ENCODE measurements at places on chromosomes 5 and 9.

DNA sequence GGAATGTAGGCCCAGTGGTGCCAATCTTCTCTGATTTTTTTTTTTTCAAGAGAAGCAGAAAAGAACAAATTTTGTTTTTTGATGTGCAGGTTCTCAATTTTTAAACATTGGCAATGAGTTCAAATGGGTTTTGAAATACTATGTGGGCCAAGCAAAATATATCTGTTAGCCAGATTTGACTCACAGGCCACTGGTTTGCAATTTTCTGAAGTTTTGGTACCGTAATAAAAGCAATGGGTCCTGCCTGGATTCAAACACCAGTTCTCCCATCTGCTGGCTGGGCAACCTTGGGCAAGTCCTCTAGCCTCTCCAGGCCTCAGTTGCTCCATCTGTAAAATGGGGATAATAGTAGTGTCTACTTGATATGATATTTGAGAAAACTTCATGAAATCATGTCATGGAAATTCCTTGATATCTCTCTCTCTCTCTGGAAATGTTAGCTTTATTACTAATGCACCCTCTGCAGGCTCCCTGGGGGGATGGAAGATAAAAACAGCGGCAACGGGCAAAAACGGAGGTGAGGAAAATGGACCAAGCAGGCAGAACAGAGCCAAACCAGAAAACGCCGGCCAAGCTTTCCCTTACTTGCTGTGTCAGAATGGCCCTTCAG is 63.4 kb downstream of the SMIM23 start:
- DNase-seq, result no peak

DNA sequence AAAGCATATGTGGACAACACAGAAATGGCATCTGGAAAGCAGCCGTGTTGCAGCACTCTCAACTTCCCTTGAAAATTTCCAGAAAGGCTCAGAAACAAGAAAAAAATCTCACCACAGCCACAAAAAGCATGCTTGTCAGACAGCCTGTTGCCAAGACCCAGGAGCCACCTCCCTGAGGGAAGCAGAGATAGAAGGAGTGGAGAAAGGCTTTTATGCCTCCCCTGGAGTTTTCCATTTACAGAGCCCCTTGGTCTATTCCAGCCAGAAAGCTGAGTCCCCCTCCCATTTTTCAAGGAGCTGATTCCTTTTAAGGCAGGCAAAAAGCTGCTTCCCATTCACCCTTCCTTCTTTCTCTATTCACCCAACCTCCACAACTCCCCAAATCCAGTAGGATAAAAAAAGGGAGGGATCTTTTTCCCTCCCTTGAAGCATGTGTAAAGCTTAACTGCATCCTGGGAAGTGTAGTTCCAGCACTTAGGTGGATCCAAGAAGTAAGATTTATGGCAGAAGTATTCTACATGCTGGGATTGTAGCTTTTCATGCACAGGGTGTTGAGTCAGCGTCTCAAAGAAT is 37.1 kb upstream of the PALM2AKAP2 start:
- DNase-seq, result no peak

DNA sequence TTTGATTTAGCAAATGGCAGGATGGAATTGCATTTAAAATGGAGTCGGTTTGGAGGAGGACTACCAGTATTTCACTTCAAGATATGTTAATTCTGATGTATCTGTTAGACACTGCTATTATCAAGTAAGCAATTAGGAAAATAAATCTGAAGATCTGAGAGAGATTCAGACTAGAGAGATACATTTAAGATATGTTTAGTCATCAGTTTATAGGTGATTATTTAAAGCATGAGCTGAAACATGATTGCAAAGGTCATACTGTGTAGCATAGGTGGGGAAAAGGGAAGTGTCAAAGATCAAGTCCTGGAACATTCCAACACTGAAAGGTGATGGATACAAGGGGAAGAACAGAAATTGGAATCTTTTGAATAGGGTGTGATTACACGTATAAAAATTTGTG is 79.1 kb downstream of the FAM174A start:
- no peak for DNase-seq

- peak; percentile 24 for DNase-seq
Observed at GRCh38 chr5:140205216-140205615, 30.2 kb downstream of the CYSTM1 start.

DNA sequence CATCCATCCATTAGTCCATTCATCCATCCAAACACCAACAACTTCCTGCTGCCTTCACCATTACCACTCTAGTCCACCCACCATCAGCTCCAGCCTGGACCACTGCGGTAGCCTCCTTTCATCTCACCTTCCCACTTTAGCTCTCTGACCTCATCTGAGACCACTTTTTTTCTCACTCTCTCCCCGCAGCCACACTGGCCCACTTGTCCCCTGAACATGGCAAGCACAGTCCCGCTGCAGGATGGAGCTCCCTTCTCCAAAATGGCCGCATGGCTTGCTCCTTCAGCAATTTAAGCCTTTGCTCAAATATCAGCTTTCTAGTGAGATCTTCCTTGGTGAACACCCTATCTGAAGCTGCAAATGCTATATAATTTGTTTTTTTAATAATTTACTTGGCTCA is 11.1 kb downstream of the CSF1R start:
- no peak for DNase-seq

GRCh38 chr9:69391487-69391886 is 66.5 kb downstream of the ENTREP1 start:
- no peak for DNase-seq

GRCh38 chr5:179129607-179130071 is 69.5 kb downstream of the ZNF354C start:
- DNase-seq, result no peak

- DNase-seq, result no peak
Observed at GRCh38 chr9:75909776-75910175, 19.3 kb downstream of the PCSK5 start.

DNA sequence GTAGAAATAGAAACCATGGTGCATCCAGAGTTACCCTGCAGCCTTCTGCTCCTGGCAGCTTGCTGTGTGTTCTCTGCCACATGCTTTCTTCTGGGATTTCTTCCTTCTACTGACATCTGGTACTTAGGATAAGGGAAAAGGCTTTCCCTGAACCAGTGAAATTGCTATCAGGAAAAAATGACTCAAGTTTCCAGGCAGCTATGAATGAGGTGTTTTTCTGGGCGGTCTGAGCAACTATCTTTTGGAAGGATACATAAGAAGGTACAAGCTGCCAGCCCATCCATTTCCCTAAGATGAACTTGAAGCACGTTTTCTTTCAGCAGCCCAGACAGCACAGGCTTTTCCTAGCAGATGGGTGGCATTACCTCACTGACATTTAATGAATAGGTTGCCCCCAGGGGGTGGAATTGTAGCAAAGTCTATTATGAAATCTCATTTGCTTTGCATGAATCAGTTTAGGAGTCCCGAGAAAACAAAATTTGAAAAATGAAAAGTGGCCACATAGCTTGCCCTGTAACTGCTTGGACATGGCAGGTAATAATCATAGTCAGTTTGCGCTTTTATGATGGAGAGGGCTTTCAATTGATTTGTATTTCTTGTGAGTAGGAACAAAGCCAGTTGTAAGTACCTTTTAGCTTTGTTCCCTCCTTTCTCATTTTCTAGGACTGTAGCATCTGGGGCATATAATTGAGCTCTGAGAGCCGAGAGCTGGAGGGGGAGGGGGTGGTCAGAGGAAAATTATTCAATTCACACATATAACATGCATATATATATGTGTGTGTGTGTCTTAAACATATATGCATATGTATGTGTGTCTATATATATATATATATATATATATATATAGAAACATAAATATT is 108.5 kb downstream of the C9orf152 start:
- peak; percentile 92 for DNase-seq

DNA sequence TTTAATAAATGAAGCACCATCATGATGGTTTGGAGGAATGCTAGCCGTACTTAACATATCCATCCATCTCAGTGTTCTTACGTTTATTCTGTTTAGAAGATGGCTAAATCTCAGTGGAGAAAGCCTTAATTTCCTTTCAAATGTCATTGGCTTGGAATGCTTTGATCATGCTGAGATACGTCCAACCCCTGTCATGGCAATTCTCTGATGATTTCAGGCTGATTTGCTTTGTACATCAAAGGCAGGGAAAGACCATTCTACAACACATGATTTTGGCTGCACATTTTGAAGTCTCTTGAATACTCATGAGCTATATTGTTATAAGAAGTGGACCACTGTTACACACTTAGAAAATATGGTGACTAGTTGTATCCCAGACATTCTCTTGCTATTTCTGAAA is 1048.4 kb downstream of the MAT2B start:
- no peak for DNase-seq

- DNase-seq, result no peak
Observed at GRCh38 chr9:135416664-135417290, 62.8 kb upstream of the PPP1R26 start.

DNA sequence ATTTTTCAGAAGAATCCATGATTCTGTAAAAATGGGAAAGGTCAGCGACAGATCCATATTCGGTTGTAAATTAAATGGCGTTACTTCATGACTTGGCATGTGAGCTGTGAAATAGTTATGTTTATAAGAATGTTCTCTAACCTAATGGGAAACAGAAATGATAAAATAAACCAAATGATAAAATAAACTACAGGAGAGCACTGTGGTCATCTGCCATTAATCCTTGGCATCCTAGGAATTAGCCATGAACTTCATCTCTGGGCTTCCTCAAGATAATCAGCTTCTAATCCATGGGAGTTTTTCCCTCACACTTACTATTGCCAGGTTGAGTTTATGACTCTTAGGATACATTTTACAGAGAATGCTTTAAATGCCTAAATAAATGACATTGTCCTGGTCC is 94.6 kb upstream of the SLC30A5 start:
- DNase-seq, result no peak

GRCh38 chr9:135864447-135865049 is 42.8 kb downstream of the CAMSAP1 start:
- DNase-seq, result peak; percentile 59

DNA sequence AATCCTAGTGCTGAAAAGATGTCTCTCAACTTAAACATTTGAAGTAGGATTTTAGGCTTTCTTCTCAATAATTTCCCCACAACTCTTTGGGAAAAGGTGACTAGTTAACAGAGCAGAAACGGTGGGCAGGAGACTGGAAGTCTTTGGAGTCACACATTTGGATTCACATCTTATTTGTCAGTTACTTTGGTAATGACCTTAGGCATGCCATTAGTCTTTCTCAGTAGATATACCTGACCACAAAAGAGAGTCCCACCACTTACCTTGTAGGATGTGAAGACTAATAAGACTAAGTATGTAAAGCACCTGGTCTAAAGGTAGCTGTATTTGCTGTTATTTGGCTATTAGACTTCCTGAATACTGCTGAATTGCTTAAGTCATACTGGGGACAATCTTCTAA is 35.4 kb downstream of the DAP start:
- no peak for DNase-seq

DNA sequence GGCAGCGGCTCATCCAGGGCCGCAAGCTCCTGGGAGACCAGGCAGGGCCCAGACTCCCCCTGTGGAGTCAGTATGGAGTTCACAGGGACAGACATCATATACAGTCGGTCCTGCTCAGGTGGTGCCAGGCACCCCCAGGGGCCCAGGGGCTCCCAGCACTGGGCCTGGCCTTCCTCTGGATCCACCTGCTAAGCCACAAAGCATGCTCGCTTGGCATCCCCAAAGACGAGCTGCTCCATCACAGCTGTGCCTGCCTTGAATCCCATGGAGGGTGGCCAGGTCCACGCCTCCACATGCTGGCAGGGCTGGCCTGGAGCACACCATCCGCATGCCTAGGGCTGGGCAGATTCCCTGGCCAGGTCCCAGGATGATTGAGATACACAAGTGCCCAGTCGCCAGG is 4.6 kb downstream of the BICD2 start:
- no peak for DNase-seq

DNA sequence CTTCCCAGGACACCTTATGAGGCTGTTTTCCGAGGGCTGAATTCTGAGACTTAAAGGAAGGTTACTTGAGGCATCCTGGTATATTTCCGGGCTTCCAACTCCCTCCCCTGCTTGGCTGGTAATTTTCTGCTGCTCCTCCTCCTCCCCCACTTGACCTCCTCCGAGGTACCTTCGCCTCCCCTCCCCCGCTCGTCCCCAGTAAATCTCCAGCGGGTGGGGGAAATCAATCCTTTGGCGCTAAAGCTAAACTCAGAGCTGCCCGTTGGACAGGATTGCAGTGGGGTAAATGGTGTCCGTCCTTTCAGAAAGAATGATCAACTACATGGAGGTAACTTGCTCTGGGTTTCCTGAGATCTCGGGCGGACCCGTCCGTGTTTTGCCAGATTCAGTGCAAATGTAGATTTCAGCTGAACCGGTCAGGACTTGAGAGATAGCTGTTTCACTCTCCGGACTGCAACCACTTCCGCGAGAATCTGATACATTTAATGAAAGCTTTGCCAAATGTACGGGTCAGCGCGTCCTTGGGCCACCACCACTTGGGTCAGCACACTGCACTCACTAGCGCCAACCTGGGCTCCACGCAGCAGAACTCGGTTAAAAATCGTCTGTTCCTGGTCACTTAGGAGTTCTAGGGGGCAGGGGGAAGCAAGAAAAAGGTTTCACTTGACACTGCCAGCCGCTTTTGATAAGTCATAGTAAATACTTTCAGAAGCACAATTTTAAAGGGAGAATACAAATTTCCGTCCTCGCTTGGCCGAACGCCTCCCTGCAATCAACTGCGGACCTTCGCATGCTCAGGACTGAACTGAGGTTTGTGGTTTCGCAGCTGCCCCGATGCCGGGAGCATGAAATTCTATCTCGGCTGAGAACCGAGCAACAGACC is 4.6 kb upstream of the ISL1 start:
- peak; percentile 49 for DNase-seq

GRCh38 chr5:148979083-148979723 is 83.7 kb downstream of the SH3TC2 start:
- peak; percentile 94 for DNase-seq

DNA sequence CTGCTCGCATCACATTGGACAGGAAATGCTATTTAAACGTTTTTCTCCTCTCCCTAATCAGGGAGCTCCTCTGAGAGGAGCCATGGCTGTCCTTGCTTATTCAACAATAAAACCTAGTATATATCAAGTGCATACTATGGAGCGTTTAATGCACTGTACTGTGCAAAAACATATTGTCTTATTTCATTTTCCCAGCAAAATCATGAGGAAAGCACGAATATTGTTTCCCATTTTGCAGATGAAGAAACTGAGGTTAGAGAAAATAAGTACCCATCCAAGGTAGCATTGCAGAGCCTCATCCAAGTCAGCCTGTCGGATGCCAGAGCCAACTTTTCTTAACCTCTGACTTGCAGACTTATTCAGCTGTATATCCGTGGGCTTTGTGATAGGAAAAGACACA is 7.6 kb upstream of the EBF1 start:
- no peak for DNase-seq

- peak; percentile 13 for DNase-seq
Observed at GRCh38 chr5:95669540-95669939, 13.3 kb downstream of the SPATA9 start.

DNA sequence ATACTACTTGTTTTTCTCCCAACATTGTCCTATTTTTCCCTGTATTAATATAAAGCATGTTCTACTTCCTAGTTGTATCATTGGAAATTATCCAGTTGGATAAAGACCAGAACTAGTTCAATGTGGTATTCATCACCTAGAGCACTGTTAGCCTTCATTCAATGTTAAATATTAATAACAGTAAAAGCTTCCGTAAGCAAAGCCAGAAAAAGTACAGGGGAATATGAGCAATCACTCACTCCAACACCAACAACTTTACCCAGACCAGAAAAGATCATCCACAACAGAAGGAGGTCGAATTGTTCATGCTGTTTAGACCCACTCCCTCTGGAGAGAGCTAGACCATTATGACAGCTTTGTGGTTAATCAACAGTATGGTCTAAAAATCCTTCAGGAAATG is 728.4 kb downstream of the MAT2B start:
- no peak for DNase-seq
